ENCODE measurements at places on chromosomes 2 and 18. TPM values are rescaled to one million over a fixed set of nuclear protein-coding genes. Genes with fewer than 3 reads are reported as not detected.

The STPG4 gene
- polyA plus RNA-seq = not detected

The DCDC2C gene
- polyA plus RNA-seq = not detected

The GLI2 gene
- 0.19 TPM for polyA plus RNA-seq

The C2orf78 gene
- not detected for polyA plus RNA-seq

The VWC2L gene
- polyA plus RNA-seq = not detected

The NYAP2 gene
- 0.43 TPM for polyA plus RNA-seq

The C2orf81 gene
- 0.14 TPM for polyA plus RNA-seq

The XDH gene
- not detected for polyA plus RNA-seq

The PCARE gene
- polyA plus RNA-seq = 0.22 TPM

The REG3A gene
- not detected for polyA plus RNA-seq

The ERCC3 gene
- 31.4 TPM for polyA plus RNA-seq

The CRYGD gene
- polyA plus RNA-seq = 0.42 TPM

The GREB1 gene
- polyA plus RNA-seq = 0.32 TPM

The ZNF396 gene
- 2.4 TPM for polyA plus RNA-seq

The ALPI gene
- not detected for polyA plus RNA-seq

The ABCB6 gene
- polyA plus RNA-seq = 25.0 TPM

The MAP2 gene
- polyA plus RNA-seq = 87.1 TPM

The DYNC1I2 gene
- 190 TPM for polyA plus RNA-seq

The HRH4 gene
- not detected for polyA plus RNA-seq

The CD207 gene
- polyA plus RNA-seq = not detected

The ALPG gene
- not detected for polyA plus RNA-seq

The CDH2 gene
- polyA plus RNA-seq = 121 TPM

The KATNAL2 gene
- polyA plus RNA-seq = 6.4 TPM

The TMEM18 gene
- 88.7 TPM for polyA plus RNA-seq

The UGT1A6 gene
- polyA plus RNA-seq = not detected

The SIX3 gene
- not detected for polyA plus RNA-seq

The MYO7B gene
- polyA plus RNA-seq = not detected

The GNAL gene
- 5.0 TPM for polyA plus RNA-seq

The SERPINB13 gene
- polyA plus RNA-seq = not detected

The AQP12A gene
- not detected for polyA plus RNA-seq

The GPD2 gene
- 8.8 TPM for polyA plus RNA-seq

The TBR1 gene
- not detected for polyA plus RNA-seq

The DLGAP1 gene
- polyA plus RNA-seq = 112 TPM

The DYNAP gene
- not detected for polyA plus RNA-seq

The COL4A4 gene
- polyA plus RNA-seq = 0.67 TPM

The CRACDL gene
- polyA plus RNA-seq = 0.27 TPM

The CELF4 gene
- 3.8 TPM for polyA plus RNA-seq

The HNMT gene
- 81.6 TPM for polyA plus RNA-seq

The NEB gene
- 2.4 TPM for polyA plus RNA-seq

The MC4R gene
- polyA plus RNA-seq = not detected
